Esophagus squamous epithelium (tissue), 5 donors: ENCODE measurements at places on chromosomes 7 and 10.

DNA sequence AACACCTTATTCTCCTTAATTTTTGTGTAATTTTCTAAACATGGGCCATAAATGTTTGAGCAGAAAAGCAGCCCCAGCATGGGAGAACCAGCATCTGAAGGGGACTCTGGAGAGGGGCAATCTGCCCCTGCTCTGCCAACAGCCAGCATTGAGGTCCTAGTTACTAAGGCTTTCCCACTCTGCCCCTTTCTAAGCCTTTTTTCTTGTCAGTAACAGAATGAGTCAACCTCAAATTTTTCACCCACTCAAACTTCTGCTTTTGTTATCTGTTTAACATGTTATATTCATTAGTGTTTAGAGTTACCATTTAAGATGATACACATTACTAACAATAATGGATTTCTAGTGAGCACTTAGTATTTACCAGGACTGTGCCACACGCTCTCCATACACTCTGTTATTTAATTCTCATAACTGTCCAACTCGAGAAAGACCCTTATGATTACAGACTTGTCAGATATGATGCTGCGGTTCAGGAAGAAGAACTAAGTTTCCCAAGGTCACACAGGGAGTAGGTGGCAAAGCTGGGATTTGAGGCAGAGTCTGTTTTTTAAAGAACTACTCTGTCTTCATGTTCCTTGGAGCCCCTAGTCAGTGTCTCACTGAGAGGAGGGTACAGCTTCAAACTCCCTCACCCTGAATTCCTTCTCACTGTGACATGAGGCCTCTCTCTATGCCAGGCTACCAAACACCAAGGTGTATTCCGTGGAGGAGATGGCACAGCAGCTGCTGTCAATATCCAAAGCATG, 19.9 kb upstream of the GPAM start:
- DNase-seq, result no peak

DNA sequence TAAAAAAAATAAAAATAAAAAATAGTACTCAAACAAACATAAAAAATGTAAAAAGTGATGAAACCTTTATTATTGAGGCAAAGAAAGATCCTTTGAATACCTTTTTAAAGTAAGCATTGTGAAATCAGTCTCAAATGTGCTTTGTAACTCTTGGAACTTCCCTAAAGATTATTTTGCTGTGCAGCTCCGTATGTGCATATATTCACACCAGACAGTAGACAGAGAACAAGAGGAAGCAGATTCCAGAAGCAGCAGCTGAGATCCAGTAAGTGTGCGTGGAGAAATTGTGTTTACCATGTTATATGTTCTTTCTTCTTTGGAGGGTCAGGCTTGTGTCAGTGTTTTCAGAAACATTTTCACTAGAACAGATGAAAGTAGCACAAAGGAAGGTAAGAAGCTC, 324.9 kb downstream of the AGMO start:
- no peak for DNase-seq

GRCh38 chr7:69759373-69759772, 161.1 kb downstream of the AUTS2 start:
- no peak for DNase-seq

DNA sequence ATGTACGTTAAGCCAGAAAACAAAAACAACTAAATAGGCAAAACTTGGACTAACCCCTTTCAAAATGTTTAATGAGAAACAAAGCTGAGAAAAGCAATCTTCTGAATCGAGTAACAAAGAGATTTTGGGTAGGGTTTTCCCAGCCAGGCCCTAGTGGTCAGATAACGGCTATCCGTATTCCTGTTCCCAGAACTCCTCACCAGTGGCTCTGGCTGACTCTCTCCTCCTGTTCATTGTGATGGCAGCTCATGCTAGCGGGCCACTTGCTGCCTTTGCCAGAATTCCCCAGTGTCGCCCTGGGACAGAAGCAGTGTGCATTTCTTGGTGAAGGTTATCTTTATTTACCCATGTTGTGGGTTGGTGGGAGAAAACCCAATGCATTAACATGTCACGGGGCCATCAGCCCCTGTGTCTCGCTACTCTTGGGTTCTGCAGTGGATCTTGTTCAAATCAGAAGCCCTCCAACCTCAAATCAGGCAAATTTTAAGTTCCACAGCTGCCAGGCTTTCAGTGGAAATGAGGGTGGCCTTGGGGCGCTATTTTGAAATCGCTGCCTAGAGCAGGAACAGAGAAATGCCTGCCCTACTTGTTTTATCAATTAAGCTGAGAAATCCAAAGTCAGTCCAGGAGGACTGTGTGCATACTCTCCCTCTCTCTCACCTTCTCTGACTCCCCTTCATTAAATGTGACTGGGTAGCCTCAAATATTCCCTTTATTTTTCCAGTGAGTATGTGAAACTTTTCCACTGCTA, 164.5 kb upstream of the NPVF start:
- DNase-seq, result no peak

DNA sequence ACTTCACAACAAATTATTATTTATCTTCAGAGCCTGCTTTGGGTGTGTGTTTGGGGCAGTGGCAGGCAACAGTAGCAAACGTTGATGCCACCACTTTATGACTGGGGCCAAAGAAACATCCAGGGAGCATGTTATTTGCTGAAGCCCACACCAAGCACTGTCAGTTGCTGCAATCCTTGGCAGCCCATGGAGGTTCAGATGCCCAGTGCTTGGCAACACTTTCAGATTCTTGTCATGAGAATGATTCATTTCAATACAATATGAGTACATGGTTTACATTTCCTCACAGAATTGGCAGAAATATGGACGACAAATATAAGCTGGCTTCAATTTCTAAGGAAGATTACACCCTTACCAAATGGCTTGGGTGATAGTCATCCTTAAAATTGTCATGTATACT, 46.5 kb upstream of the GLI3 start:
- no peak for DNase-seq

DNA sequence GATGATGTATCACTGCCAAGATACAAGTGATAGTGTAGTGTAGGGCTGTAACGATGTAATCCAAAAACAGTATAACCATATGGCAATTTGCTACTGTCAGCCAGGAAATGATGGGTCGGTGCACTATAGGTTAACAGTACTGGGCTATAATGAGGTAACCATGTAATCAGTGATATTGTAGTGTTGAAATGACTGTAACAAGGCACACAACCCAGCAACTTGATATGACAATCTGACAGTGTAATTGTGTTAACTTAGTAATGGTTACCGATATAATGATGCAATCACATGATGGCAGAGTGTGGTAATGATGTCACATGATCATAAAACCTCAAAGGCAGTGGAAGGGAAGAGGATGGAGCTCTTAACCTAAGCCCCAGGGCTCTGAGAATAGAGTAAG, 73.8 kb upstream of the SLF2 start:
- DNase-seq, result no peak

DNA sequence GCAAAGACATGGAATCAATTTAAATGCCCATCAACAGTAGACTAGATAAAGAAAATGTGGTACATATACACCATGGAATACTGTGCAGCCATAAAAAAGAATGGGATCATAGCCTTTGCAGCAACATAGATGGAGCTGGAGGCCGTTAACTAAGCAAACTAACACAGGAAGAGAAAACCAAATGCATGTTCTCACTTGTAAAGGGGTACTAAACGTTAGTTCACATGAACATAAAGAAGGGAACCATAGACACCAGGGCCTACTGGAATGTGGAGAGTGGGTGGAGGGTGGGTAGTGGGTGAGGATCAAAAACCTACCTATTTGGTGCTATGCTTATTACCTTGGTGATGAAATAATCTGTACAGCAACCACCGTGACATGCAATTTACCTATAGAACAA, 78.4 kb upstream of the GSDME start:
- DNase-seq, result no peak

DNA sequence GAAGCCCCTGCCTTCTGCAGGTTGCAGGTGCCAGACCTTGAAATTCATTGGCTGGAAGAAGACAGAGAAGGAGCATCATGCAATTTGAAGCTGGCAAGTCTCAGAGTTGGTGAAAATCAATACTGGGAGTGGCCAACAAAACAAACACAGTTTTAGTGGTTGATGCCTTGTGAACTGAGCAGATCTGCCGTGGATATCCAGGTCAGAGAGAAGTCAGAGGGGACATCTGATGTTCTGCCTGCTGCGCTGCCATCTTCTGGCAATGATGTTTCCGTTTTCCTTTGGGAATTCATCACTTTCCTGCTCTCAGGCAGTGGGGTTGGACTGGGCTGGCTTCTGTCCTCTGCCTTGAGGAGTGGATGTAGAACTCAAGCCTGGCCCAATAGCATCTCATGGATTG, 132.0 kb downstream of the RPS24 start:
- DNase-seq, result no peak
